ENCODE measurements at places on chromosomes 12 and 14.
A peak's percentile ranks its signal among the peaks of the same experiment; 100 is the strongest.

GRCh38 chr12:6614513-6615172, 7.5 kb upstream of the CHD4 start:
- no peak for DNase-seq

GRCh38 chr12:127830065-127830460, 436.9 kb upstream of the TMEM132C start:
- DNase-seq = no peak

DNA sequence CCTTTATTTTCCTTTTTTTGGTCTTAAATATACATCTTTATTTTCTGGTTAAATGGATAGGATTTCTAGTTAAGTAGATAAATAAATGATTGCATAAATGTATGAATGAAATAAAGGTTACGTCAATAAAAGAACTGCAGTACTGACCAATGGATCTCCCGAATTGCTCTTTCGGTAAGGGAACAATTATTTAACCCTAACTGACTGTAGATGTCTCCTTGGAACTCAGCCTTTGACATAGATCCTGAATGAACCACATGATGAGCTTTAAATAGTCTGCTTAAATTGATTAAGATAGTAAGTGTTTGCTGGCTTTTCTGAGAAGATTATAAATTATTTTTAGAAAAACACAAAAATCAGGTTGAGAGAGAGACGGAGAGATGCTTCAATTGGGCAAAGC, 391.0 kb upstream of the SYT1 start:
- no peak for DNase-seq

DNA sequence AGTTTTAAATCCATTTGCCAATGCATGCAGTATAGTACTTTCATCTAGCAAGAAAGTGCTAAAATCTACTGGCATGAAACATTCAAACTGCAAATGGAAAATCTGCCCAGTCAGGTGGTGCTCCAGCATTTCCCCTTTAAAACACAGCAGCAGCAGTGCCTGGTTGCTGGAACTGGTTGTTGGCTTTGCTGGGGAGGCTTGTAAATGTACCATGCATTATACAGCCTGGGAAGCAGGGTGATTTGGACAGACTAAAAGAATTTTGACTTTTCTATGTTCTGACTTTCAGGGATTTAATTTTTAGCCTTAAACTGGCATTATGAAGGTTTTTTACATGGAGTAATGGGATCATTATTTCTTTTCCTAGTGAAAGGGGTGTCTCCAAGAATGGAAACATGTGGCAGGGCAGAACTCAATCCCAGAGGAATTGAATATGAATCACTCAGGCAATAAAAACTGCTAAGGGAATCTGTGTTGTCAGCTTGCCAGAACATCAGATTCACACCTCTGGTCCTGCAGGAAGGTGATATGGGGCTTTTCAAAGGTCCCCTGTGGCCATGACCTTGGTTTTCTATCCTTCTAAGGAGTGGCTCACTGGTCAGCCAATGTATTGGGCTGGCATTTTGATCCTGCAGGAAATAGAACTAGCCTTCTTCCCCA, 9.0 kb upstream of the PAX9 start:
- no peak for DNase-seq

DNA sequence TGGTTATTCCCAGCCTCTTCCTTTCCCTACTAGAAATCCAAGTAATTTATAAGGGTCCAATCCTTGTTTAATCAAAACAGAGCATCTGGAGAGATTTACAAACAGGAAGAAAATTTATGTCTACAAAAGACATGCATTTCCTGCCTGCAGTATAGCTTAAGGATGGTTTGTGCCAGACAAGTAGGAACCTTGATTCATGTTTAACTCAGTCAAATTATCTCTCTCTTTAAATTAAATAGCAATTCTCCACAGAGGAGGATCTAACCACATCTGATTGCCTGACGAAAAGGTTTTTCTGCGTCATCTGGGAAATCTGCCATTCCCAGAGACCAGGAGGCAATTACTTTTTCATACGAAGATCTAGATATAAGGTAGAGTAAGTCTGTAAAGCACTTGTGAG, 105.2 kb downstream of the ZFC3H1 start:
- no peak for DNase-seq

DNA sequence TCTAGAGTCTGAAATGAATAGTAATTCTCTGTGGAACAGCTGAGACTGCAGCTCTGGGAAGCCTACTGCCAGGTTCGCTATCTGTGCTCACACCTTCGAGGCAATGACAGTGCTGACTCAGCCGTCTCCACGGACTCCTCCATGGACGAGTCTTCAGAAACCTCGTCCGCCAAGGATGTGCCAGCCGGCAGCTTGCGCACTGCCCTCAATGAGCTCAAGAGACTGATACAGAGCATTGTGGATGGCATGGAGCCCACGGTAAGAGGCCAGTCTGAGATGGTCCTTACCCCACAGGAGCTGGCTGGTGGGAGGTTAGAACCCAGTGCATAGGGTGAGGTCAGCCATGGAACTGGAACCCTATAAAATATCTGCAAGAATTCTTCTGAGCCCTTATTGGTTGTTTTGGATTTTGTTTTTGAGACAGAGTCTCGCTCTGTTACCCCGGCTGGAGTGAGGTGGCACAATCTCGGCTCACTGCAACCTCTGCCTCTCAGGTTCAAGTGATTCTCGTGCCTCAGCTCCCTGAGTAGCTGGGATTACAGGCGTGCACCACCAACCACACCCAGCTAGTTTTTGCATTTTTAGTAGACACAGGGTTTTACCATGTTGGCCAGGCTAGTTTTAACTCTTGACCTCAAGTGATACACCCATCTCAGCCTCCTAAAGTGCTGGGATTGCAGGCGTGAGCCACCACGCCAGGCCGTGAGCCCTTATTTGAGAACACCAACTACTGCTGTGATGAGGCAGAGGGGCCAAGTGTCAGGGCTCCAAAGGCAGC, 43.9 kb downstream of the RAB35 start:
- DNase-seq = no peak

GRCh38 chr12:133234971-133235370, 706 bp downstream of the ANHX start:
- no peak for DNase-seq

GRCh38 chr12:110698171-110698902, 9.4 kb upstream of the HVCN1 start:
- peak; percentile 62 for DNase-seq

DNA sequence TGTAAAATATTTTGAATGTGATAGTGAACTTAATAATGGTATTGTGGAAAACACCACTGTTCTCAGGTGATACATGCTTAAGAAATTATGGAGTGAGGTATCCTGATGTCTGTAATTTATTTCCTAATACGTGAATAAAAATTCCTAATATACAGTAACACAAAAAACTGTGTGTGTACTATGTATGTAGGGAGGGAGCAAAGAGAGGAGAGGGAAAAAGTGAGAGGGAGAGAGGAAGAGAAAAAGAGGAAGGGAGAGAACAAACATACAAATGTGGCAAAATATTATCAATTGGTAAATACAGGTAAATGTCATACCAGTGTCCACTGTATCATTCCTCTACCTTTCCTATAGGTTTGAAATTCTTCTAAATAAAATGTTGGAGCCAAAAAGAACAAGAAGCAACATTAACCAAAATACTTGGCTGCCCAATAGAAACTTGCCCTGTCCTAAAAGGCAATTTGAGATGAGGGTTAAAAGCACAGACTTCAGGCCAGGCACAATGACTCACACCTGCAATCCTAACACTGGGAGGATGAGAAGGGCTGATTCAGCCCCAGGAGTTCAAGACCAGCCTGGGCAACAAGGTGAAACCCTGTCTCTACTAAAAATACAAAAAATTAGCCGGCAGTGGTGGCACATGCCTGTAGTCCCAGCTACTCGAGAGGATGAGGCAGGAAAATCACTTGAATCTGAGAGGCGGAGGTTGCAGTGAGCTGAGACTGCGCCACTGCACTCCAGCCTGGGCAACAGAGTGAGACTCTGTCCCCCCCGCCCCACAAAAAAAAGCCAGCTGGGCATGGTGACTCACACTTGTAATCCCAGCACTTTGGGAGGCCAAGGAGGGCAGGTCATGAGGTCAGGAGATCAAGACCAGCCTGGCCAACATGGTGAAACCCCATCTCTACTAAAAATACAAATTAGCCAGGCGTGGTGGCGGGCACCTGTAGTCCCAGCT, 14.5 kb downstream of the R3HDM2 start:
- DNase-seq = no peak

GRCh38 chr14:54493293-54493692, 4.5 kb upstream of the GMFB start:
- no peak for DNase-seq

DNA sequence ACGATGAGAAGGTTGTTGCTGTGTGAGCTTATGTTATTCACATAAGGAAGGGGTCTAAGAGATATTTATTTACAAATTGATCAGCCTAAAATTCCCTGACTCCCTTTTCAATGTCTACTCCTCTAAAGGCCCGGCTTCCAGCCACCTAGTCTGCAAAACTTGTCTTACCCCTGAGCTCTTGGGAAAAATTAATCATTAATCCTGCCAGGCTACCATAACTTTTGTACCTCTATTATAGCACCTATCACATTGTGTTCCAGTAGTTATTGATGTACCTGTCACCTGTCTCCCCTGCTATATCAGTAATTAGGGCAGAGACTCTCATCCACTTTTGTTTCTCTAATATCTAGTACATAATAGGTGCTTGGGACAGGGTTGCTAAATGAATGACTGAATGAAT, 29.3 kb upstream of the FRS2 start:
- DNase-seq = no peak

DNA sequence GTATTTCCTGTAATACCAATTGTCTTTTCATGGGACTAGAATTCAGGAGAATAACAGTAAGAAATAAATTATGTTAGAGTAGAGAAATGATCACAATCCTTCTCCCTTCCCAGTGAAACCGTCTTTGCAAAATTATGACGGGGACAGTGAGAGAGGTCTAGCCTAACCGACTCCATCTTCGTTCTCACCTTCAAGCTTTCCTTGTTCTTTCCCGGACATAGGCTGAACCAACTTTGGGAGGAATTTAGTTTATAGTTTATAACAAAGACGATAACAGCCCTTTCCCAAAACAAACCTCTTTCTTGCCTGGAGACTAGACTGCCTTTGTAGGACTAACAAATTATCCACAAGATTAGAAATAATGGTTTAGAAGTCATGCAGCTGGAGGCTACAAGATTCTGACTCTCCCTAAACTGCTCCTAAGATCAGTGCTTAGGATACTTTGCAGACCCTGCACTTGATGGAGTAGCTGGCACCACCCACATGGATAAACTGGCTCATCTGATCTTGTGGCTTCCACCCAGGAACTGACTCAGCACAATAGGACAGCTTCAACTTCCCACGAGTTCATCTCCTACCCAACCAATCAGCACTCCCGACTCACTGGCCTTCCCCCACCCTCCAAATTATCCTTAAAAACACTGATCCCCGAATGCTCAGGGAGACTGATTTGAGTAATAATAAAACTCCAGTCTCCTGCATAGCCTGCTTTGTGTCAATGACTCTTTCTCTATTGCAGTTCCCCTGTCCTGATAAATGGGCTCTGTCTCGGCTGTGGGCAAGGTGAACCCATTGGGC, 521.2 kb upstream of the TBX3 start:
- no peak for DNase-seq

GRCh38 chr12:790608-791007, 38.2 kb downstream of the WNK1 start:
- DNase-seq = no peak

GRCh38 chr14:49621114-49621881, 699 bp downstream of the MGAT2 start:
- DNase-seq = peak; percentile 27

DNA sequence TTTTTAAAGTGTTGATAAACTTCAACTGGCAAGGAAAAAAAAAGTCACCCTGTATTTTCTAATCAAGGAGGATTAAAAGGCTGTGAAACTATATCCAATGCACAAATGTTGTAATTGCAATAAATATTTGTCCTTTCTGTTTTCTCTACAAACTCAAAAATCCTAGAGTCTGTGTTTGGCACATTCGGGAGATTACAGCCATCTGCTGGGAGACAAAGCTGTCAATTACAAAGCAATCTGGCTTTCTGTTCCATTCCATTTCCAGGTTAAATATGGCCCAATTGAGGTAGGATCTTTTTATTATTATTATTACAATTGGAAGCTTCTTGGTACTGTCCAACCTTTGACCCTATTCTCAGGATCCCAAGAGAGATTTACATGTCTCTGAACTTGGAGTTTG, 295.9 kb downstream of the DIO2 start:
- DNase-seq = peak; percentile 37

DNA sequence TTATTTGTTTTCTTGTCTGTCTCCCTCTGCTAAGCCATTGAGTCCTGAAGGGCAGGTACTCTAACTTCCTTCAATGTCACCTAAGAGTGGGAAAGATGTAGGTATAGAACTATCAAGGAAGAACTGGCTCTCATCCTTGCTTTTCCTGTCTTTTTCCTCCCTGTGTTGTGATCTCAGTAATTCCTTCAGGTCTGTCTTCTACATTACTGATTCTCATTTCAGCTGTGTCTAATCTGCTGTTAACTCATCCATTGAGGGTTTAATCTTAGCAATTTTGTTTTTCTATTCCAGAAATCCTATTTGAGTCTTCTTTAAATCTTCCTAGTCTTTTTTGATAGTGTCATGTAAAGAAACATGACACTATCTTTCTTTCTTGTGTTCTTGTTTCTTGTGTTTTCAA, 124.5 kb upstream of the PLXNC1 start:
- no peak for DNase-seq

DNA sequence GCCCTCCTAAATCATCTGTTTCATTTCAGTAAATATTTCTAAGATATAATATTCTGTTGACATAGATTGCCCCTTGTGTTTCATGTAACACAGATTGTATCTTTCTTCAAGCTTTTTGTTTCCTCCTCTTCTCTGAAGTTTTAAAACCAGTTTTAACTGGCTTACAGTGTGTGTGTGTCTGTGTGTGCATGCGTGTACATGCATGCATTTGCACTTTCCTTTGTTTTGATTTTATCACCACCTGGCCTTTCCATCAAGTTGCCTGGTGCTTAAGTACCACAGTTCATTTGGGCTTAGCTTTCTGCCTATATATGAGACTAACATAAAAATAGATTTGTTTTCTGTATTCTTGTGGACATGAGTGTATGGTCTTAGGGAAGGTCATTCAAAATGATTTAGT, 31.9 kb downstream of the ETNK1 start:
- no peak for DNase-seq

- no peak for DNase-seq
Observed at GRCh38 chr14:73567951-73568885, 795 bp upstream of the ACOT2 start.

All from NCI-H1930 (cell line).